ENCODE measurements at places on chromosomes 11 and 22.

DNA sequence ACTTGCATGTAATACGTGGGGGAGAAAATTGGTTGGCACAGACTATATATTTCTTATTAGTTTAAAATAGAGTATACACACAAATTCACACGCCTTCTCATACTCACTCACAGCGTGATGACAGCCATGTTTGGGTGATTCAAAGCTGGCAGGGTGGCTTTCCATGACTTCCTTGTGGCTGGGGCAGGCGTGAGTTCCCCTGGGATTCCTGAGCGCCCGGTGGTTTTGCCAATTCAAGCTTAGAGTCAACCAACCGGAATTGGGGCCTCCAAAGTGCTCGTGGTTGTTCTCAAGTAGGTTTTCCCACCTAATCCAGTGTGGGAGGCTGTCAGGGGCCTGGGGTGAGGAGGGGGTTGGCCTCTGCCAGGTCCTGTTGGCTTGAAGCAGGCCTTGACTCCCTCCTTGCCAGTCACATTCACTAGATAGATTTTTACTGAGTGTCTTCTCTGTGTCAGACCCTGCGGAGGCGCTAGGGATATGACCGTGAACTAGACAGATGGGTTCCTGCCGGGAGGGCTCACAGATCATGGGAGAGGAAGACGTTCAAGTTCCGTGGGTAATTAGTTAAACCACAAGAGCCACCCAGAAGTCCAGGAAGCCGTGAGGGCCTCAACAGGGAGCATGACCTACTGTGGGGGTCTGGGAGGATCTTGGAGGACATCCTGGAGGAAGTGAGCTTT, 11.5 kb downstream of the PKNOX2 start:
- DNase-seq = no peak

DNA sequence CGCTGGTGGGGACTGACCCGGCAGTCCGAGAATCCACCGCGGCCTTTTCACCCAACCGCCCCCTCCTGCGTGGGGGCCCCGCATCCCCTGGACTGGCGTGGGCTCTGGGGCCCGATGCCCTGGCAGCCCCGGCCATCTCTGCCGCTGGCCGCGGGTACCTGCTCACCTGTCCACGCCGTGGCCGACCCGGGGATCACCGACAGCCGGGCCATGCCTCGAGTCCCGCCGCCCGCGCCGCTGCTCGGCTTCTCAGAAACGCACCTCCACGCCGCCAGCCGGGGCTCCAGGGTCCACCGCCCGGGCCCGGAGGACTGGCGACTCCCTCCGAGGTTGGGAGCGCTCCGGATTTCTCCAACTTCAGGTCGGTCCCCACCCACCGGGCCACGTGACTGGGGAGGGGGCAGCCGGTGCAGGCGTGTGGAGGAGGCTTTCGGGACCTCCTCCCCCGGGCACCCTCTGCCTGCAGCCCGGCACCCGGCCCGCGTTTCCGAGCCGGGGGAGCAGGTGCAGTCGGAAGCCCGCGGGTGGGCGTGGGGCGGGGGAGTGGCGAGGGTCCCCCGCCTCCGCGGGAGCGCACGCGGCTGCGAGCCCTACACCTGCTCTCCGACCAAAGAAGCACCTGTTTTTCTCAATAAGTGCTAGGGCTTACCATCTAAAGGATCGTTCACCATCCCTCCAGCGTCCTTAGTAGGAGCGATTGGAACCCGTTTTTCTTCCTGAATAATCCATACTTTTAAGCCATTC, 554 bp upstream of the NRIP3 start:
- peak; percentile 31 for DNase-seq

DNA sequence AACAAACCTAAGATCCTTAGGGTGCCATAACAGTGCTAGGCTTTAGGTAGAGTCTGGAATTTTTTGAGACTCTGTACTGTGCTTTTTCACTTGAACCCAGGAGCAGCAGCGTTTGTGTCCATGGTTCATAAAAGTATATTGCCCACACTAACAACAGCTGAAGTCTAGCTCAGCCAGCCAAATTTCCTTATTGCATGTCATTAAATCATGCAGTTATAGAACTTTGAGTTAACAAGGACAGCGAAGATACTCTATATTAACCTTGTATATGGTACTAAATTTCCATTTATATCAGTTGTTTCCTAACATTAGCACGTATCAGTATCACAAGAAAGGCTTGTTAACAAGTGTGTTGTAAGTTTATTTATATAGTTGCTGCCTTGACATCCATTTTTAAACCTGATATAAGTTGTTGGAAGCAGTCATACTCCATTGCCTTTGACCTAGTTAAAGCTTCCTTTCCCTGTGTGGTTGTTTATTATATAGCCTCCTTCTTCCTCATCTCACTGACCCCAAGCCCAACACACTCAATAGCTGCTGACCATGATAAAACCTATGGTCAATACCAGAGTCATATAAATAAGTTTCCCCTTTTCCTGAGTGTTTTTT, 46.7 kb downstream of the NXPE2 start:
- DNase-seq = no peak

- DNase-seq = no peak
Measured at GRCh38 chr22:22424210-22424800, 84.2 kb downstream of the ZNF280B start.

- DNase-seq = no peak
Measured at GRCh38 chr11:696955-697491, 1.4 kb downstream of the TMEM80 start.

- DNase-seq = no peak
Measured at GRCh38 chr22:45229181-45229580, 11.5 kb downstream of the KIAA0930 start.

DNA sequence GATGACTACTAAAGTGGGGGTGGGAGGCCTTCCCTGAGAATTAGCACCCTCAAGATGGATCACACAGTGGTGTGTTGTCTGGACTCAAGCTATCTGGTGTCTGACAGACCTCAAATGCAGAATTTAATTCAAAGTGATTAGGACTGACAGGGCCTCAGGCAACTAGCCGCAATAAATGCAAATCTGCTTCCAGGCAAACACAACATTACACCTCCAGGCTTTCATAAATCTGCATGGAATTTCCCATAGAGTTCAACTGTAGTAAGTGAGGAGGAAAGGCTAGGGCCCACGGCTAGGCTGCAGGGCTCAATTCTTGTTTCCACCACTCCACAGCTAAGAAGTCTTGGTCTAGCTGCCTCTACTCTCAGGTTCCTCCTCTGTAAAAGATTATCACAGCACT, 331.4 kb downstream of the LARGE1 start:
- no peak for DNase-seq

GRCh38 chr11:45444796-45445195, 158.7 kb upstream of the SYT13 start:
- DNase-seq = no peak

GRCh38 chr11:123653483-123653826, 969 bp downstream of the SCN3B start:
- no peak for DNase-seq

GRCh38 chr22:24059121-24059520, 48.0 kb downstream of the CABIN1 start:
- no peak for DNase-seq

DNA sequence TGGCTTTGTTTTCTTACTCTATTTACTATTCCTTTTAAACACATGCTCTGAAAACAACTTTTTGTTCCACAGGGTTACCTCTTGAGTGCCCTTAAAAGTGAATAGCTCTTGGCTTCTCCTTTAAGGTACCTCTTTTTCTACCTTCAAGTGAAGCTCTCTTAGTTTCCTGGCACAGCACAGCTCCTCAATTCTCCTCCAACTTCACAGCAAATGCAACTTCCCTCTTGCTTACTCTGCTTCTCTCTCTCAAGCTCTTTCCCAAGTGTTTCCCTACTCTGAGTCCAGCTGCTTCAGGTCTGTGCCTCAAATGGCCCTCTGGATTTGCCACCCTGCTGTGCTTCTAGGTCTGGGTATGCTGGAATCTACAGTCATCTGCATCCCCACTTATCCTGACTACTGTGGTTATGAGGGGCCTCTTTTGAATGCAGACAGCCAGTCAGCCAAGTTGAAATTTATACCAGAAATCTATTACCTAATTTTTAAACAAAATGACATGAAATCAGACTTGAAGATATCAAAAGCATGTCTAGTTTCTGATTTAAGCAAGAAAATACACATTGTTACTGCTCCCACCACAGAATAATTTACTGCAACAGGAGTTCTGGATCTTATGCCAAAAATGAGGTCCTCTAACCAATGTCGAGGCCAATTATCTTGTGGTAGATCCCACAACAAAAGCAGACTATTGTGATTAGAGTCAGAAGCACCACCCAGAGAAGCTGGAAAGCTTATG, 371.1 kb downstream of the SOX6 start:
- DNase-seq = no peak

- DNase-seq = no peak
Measured at GRCh38 chr22:42108848-42109247, 18.3 kb upstream of the NDUFA6 start.

DNA sequence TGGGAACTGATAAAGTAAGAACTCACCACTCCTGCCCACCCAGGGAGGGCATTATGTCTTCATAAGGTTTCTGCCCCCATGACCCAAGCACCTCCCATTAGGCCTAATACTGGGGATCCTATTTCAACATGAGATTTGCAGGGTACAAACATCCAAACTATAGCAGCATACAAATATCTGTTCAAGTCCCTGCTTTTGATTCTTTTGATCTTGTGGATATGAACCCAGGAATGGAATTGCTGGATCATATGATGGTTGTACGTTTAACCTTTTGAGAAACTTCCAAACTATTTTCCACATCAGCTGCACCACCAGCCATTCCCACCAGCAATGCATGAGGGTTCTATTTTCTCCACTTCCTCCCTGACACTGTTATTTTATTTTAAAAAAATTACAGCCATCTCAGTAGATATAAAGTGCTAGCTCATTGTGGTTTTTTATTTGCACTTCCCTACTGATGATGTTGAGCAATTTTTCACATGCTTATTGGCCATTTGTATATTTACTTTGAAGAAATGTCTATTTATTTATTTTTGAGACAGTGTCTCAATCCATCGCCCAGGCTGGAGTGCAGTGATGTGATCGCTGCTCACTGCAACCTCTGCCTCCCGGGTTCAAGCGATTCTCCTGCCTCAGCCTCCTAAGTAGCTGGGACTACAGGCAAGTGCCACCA, 7.1 kb upstream of the ATG16L2 start:
- DNase-seq = no peak

Measured in activated CD8-positive, alpha-beta memory T cell treated with anti-CD3 and anti-CD28 coated beads, Interleukin-2, amount 50 U/mL, for 4 hours (primary cell).